Putamen (tissue), 1 donor: ENCODE measurements at places on chromosomes 11 and 22.

DNA sequence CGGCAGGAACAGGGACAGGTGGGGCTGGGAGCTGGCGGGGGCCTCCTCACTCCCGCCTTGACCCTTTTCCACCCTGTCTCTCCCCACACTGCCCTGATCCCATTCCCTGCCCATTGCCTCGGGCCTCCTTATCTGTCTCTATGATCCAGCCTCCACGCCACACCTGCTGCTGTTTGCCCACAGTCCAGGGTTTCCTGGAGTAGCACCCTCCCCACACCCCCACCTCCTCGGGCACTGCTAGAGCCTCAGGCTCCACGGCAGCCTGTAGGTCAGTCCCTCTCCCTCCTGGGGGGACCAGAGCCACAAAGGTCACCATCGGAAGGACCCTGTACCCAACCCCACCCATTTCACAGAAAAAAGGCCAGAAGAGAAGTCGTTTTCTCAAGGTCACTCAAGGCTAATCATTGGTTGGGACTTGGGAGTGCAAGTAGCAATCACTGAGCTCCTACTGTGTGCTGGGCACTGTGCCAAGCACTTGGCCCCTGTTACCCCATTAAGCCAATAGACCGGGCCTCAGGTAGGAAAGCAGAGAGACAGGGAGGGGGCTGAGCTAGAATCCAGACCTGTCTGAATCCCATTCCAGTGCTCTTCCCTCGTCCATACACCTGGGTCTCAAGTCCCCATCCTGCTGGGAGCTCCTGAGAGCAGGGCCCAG, 71.8 kb downstream of the PDE2A start:
- no peak for DNase-seq

DNA sequence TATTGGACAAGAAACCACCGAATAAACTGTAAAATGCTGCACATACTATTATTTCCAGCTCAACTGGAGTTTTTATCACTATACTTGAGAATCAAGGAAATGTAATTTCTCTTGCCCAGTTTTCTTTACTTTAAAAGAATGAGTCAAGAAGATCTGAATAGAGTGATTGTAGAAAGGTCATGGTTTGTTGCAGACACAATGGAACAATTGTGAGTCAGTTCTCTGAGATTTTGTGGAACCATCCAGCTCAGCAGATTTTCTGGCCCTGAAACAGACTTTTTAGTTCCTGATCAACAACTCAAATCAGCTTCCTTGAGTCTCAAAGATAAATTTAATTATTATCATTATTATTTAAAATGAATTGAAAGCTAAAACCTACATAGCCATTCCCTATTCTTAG, 1.3 kb downstream of the TCN1 start:
- no peak for DNase-seq

DNA sequence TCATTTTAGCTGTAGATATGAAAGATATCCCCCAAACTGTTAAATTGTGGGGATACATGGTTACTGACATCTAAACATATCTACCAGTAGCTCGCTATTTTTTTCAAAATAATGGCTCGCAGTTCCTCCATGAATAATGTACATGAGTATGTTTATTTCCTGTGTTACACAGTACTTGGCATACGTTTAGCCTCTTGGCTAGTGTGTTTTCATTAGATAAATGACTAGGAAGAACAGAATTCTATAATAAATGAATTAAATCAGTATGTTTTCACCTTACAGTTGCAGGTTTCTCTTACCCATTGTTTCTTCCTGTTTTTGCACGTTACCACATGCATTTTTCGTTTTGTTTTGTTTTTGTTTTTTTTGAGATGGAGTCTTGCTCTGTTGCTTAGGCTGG, 21.8 kb downstream of the RNF169 start:
- DNase-seq: no peak

GRCh38 chr11:129375751-129376657, at the start of gene BARX2:
Gene BARX2 (plus strand): TSS chr11:129375848. CDS start chr11:129376036, 188 bp downstream.
- DNase-seq: peak; percentile 20

GRCh38 chr11:105719073-105719822, 109.4 kb downstream of the GRIA4 start:
- no peak for DNase-seq

- peak; percentile 32 for DNase-seq
Measured at GRCh38 chr11:73140213-73141030, 1.7 kb downstream of the FCHSD2 start.

GRCh38 chr22:50473855-50474671, 772 bp downstream of the SBF1 start:
- no peak for DNase-seq

GRCh38 chr22:44331881-44332714, 19.3 kb upstream of the SHISAL1 start:
- DNase-seq: no peak

DNA sequence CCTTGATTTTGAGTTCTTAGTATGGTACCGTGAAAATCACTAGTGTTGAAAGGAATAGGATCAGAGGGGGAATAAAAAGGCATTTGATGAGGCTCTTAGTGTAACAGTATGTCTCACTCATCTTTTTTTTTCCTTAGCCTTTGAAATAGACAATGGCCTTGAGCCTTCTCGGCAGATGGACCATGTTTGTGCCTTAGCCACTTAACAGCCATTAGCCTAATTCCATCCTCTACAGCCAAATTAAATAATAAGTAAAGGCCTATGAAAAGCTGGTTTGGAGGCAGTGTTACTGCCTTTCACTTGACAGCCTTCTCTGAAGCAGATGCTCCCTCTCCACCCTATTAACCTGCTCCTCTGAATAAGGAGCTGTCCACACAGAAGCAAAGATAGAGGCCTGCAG, 580.7 kb downstream of the NTM start:
- DNase-seq: no peak

GRCh38 chr22:34763496-34763895, 302.5 kb upstream of the ISX start:
- DNase-seq: no peak

- no peak for DNase-seq
Measured at GRCh38 chr22:19658057-19658966, 56.0 kb upstream of the SEPTIN5 start.

GRCh38 chr11:58640386-58641023, 18.0 kb downstream of the CNTF start:
- no peak for DNase-seq

- no peak for DNase-seq
Measured at GRCh38 chr11:80338231-80338630, 897.4 kb upstream of the TENM4 start.

GRCh38 chr11:46363031-46363407, 15.8 kb downstream of the DGKZ start:
- DNase-seq: no peak

- no peak for DNase-seq
Measured at GRCh38 chr22:19940536-19941364, 822 bp upstream of the COMT start.

GRCh38 chr11:9038541-9038940, 34.7 kb upstream of the NRIP3 start:
- DNase-seq: no peak

GRCh38 chr11:75725547-75726320, 8.1 kb downstream of the MOGAT2 start:
- no peak for DNase-seq

- DNase-seq: no peak
Measured at GRCh38 chr11:96237766-96238266, 105.2 kb downstream of the MAML2 start.

GRCh38 chr11:12117200-12117599, 6.8 kb downstream of the MICAL2 start:
- no peak for DNase-seq

DNA sequence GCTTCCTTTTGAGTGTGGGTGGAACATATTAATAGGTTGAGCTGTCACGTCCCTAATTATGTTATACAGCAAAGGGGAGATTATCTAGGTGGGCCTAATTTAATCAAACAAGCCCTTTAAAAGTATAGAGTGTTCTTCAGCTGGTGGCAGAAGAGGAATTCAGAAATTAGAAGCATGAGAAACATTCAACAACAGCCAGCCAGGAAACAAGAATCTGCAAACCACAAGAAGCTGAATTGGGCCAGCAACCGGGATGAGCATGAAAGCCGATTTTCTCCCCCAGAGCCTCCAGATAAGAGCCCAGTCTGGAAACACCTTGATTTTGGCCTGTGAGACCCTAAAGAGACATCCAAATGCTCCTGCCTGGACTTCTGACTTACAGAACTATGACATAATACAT, 105.8 kb upstream of the LDLRAD3 start:
- DNase-seq: no peak
